ENCODE measurements at places on chromosomes 5 and 9.

GRCh38 chr9:136578915-136579649 is 33.2 kb upstream of the NOTCH1 start:
- no peak for DNase-seq

GRCh38 chr5:150422075-150422474 is 9.4 kb upstream of the CD74 start:
- no peak for DNase-seq

DNA sequence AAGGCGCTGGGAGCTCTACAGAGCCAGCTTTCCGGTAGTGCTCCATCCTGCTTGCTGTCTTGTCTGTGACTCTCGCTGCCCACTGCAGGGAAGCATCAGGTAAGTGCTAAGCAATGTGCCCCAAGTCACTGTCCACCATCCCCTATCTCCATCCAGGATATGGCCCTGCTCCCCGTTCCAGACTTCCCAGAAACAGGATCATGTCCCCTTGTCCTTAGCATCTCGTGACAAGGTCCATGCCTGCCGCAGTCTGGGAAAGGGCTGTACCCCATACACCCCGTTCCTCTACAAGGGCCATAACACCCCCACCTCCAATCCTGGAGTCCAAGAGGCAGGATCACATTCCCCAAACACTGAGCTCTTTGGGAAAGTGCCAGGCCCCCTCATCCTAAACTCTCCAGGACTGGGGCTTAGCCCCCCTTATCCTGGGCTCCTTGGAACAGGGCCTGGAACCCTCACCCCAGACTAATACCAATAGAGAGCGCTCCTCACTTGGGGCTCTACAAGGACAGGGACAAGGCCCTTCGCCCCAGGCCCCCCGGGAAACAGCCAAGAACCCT is 566 bp downstream of the RPP25L start:
- no peak for DNase-seq

DNA sequence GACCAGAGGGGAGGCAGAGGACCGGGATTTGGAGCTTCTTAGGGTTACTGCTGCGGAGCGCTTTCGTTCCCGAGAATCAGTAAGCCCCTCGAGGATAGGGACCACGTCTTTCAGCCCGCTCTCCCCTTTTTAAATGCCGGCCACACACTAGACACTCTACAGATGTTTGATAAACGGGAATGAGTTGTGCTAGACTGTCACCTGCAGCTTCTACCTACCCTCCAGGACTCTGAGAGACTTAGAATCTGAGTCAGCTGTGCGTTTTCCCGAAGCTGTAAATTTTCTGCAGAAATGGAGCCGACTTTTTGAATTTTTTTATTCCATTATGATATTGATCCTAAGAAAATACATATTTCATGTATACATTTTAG is 670 bp downstream of the CCDC171 start:
- no peak for DNase-seq

DNA sequence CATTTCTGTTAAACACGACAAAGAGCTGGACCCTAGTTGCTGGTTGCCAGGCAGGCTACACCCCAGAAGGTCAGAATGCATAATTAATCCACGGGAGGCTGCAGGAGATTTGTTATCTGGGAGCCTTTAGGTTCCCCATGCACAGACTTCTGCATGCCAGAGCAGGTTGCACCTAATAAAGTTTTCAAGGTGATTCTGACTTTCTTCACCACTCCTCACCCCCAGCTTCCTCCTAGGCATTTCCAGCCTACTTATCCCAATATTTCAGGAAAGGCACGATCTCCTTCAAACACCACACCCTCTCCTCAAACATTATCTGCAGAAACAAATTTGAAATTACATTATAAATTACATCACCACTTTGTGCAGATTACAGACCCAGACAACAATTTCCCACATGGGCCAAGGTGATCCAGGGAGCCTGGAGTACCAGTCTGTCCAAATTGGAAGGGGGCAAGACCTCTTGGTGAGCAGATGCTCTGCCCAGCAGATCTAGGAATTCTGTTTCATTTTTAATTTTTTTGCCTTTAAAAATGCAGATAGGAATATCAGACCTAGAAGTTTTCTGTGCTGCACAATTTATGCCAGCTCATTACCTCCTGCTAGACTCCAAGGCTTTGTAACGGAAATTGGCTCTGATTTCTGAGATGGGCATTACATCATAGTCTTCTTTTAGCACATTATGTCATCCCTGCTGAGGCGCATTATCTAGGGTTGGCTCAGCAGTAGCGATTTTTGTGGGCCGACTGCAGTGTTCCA is 363.4 kb upstream of the SLC30A5 start:
- DNase-seq = no peak

DNA sequence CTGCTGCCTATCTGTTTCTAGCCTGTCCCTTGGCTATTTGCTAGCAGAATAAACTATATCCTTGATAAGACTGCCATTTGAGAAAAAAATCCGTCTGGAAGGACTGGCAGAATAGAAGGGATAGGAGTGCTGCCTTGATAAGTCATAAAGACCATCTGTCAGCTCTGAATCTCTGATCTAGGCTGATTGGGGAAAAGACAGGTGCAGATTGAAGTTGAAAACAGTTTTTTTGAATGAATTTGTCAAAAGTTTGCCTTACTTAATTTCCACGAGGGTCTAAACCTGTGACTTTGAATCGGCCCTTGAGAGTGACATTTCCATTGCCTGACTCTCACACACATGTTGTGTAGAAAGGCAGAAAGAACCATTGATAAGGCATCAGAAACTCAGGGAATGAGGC is 218.6 kb downstream of the MAN2A1 start:
- DNase-seq = no peak

DNA sequence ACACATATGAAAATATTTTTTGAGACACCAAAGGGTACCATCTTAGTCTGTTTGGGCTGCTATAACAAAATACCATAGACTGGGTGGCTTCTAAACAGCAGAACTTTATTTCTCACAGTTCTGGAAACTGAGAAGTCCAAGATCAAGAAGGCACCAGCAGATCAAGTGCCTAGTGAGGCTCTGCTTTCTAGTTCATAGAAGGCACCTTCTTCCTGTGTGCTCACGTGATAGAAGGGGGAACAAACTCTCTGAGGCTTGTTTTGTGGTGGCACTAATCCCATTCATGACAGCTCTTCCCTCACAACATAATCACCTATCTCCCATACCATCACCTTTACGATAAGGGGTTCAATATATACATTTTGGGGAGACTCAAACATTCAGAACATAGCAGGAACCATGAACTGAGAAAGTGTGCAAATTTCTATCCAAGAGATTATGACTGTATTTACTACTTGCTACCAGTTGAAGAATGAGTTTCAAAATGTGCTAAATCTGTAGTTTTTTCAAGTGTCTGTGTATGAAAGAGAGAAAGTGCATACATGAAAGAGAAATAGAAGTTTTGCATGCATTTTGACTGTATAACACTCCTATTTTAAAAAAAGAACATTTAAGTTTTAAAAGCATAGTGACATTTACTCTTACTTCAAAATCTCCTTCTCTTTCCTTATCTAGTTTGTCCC is 207.3 kb downstream of the PARP8 start:
- DNase-seq = no peak

DNA sequence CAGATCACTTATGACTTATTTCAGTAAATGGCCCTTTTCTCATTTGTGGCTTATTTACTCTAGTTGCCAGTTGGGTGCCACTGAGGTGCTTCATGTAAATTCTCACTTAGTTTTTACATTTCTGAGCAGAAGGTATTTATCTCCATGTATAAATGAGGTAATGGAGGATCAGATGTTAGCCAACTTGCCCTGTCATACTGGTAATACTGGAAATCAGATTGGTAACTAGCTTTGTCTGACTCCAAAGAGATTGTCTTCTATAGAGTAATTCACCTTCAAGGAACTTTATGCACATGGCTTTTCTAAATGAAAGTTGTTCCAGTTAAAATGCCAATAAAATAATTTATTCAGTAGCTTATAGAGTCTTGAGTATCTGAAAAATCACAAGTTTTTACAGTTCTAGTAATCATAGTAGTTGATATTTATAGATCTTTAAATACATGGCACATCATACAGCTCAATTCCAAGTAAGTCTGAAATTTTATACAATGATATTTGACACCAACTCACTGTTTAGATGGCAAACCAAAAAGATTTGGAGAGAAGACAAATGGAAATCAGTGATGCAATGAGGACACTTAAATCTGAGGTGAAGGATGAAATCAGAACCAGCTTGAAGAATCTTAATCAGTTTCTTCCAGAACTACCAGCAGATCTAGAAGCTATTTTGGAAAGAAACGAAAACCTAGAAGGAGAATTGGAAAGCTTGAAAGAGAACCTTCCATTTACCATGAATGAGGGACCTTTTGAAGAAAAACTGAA is 28.8 kb downstream of the RAB14 start:
- DNase-seq = no peak

GRCh38 chr5:130337179-130337888 is 433.1 kb downstream of the CHSY3 start:
- no peak for DNase-seq

GRCh38 chr5:145834554-145834916 is 607 bp downstream of the PRELID2 start:
- DNase-seq = no peak

- no peak for DNase-seq
Measured at GRCh38 chr5:10600626-10601245, 36.9 kb downstream of the ANKRD33B start.

GRCh38 chr5:53006911-53007890 is 18.0 kb downstream of the ITGA2 start:
- no peak for DNase-seq

DNA sequence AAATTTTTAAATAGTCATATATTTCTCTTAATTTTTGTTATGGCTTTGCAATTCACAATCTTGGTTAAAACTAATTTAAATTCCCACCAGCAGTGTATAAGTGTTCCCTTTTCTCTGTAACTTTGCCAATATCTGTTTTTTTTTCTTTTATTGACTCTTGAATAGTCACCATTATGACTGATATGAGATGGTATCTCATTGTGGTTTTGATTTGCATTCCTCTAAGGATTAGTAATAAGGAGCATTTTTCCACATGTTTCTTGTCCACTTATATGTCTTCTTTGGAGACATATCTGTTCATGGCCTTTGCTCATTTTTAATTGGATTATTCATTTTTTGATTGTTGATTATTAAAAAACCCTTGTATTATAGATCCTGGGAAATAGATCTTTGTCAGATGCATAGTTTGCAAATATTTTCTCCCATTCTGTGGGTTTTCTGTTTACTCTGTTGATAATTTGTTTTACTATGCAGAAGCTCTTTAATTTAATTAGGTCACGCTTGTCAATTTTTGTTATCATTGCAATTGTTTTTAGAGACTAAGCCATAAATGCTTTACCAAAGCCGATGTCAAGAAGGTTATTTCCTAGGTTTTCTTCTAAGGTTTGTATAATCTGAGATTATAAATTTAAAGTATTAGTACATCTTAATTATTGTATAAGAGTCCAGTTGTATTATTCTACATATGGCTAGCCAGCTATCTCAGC is 610.9 kb downstream of the CHSY3 start:
- DNase-seq = no peak

- DNase-seq = no peak
Measured at GRCh38 chr9:20379804-20380225, 242.5 kb downstream of the MLLT3 start.

GRCh38 chr5:61313960-61314681 is 17.9 kb upstream of the ZSWIM6 start:
- DNase-seq = peak; percentile 78

GRCh38 chr5:25516141-25516540 is 871.4 kb upstream of the CDH10 start:
- no peak for DNase-seq

GRCh38 chr9:121930956-121931355 is 162.2 kb downstream of the TTLL11 start:
- DNase-seq = no peak

DNA sequence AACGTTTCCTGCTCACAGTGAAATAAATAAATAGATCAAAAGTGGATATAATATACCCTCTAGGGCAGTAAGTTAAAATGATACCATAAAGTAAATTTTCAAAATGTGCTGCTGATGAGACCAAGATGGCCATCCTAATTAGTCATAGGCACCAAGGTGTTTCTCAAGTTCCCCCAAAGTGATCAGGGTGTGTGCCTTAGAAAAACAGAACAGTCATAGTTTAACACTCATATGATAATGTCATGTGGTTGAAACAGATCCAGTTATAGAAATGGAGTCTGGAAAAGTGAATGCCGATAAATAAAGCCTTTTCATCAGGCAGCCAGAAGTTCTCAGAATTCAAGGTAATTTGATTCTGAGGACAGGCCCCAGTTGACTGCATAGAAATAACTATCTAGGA is 161.5 kb upstream of the CDKN2B start:
- DNase-seq = no peak

GRCh38 chr5:109399092-109399759 is 10.5 kb downstream of the PJA2 start:
- no peak for DNase-seq

DNA sequence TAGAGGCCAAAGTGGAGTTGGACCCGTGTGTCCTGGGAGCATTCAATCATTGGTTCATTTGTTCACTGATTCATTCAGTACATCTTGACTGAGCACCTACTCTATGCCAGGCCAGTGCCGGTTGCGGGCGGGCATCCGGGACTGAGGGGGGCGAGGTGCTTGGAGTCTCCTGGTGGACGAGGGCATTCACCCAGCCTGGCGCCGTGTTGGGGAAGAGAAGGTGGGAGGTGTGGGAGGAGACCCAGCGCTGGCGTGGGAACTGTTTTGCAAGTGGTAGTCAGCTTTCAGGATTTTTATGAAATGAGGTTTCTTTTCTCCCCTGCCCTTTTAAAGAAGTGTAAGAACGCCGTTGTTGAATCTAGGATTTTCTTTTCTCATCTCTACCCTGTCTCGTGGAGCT is 37.2 kb downstream of the NCS1 start:
- DNase-seq = no peak

DNA sequence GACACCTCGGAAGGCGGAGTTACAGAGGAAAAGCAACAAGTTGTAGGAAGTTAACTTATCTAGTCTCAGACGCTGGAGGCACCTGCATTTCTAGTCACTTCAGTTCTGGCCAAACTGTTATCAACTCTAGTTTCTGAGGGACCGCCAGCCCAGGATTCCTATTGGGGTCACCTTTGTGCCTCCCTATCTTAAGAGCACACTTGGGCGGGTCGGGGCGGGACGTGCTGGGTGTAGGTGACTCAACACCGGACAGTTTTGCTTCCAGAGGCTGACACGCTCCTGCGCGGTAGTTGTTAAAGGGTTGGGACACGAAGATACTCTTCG is 679 bp upstream of the KDM4C start:
- no peak for DNase-seq

GRCh38 chr5:165786073-165786472 is 2280.7 kb downstream of the MAT2B start:
- no peak for DNase-seq

DNA sequence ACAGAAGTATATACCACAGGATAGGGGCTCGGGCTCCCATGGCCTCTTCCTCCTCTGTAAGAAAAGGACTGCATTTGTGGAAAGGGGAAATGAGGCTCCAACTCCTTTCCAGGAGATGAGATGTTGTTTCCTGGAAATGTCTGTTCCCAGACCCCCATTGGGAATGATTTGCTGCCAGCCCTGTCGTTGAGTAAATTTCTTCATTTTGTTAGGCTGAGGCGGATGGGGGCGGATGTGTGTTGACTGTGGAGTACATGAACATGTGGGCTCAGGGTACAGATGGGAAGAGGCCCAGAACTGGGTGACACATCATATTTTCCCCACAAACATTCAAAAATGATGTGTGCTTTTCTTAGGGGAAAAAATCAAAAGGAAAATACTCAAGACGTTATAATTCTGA is 28.8 kb upstream of the TNFAIP8 start:
- no peak for DNase-seq

GRCh38 chr5:173397516-173397915 is 69.3 kb upstream of the STC2 start:
- no peak for DNase-seq

GRCh38 chr9:70261131-70261870 is 2.5 kb downstream of the SMC5 start:
- no peak for DNase-seq

GRCh38 chr5:74098941-74099340 is 472.9 kb downstream of the ARHGEF28 start:
- no peak for DNase-seq
